Activated CD8-positive, alpha-beta memory T cell treated with anti-CD3 and anti-CD28 coated beads, Interleukin-2, amount 10 ng/mL, durations not matched to agents 7 days and 5 days (primary cell): ENCODE measurements at places on chromosomes 4 and X. TPM values are rescaled to one million over a fixed set of nuclear protein-coding genes. Genes with fewer than 3 reads are reported as not detected.

- no peak for DNase-seq
Measured at GRCh38 chrX:107775000-107775733, 420 bp downstream of the TSC22D3 start.

The HSD17B13 gene
- 0.09 TPM for total RNA-seq

DNA sequence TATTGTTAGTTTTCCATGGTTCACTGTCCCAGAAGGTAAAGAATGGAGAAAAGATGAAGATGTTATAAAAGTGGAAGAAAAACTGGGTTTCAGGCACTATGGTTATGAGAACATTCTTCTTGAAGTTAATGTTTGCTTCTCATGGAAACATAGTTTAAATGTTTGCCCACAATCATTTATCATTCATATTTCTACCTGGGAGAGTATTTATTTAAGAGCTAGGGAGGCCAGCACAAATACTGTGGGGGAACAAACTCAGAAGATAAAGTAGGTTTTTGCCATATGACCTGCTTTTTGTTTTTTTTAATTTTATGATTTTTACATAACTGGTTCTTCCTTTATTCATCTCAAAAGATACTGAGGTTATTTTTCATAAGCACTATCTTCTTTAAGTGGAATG, 96.8 kb downstream of the GC start:
- DNase-seq, result no peak

GRCh38 chr4:162409048-162409447, 245.2 kb upstream of the FSTL5 start:
- DNase-seq, result no peak

The CHIC2 gene
- 12.6 TPM for total RNA-seq

The SLC6A8 gene
- 0.93 TPM for total RNA-seq

- DNase-seq, result no peak
Measured at GRCh38 chrX:78011846-78012245, 42.4 kb upstream of the PGAM4 start.

The GNL3L gene
- total RNA-seq, result 53.9 TPM

DNA sequence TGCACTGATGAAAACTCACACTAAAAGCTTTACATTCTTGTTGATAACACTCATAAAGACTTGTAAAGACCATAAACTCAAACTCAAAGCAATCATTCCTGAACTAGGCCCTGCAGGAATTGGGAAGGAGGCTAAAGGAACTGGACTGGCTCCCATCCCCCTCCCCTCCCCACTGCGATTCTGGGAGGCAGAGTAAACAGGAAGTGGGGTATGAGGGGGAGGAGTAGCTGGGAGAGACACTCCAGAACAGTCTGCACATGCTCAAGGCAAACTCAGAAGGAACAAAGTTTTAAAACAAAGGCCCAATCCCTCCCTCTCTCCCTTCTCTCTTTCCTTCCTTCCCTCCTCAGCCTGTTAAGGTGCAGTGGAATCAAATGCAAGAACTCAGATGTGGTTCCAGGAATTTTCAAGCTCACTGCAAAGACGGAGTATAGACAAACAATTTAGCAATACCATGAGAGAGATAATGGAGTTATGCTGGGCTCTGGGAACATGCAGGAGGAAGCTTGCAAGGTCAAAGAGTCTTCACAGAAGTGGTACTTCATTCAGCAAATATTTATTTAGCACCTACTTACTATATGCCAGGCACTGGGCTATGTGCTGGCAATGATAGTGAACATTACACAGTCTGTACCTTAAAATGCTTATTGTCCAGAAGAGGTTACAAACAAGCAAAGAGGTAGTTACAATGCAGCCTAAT, 15.9 kb downstream of the MID1IP1 start:
- DNase-seq, result no peak

The PGAM4 gene
- not detected for total RNA-seq

DNA sequence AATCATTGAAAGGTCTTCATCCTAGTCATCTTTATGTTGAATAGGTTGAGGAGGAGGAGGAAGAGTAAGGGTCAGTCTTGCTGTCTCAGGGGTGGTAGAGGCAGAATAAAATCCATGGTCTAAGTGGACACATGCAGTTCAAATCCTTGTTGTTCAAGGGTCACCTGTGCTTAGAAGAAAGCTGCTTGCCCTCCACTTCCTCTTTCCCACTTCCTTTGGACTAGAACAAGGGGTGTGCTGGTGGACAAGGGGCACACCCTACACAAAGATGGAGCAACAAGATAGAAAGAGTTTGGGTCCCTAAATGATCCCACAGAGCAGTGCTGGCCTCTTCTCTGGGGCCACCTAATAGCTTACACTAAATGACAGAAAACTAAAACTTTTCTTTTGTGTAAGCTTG, 47.9 kb downstream of the HSD17B13 start:
- DNase-seq, result no peak

DNA sequence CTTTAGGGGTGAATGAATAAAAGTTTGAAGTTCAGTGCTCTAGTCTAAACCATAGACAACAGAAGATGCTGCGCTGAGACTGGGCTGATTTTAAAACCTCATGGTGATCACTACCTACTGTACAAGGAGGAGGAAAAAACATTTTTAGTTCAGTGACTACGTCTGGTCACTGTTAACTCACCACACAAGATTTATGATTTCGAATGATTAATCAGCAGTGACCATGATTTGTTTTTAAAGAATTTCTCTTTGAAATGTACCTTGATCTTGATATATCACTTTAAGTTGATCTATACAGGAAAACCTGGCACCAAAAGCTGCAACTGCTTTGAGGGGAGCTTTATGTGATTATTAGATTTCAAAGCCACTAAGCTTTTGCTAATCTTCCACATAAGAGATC, 286.3 kb downstream of the PDGFC start:
- no peak for DNase-seq

DNA sequence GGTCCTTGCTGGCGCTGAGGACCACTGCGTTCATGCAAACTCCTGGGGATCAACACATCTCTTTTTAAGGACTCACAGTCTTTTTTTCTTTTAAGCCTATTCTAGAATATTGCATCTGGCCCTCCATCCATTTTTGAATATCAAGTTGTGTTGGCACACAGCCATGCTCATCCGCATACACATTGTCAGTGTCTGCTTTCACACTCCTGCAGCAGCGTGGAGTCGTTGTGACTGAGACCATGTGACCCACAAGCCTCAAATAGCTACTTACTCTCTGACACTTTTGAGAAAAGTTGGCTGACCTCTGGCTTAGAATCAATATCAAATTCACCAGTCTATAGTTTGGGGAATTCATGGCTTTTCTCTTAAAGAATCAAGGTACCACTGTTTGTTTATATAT, 191.8 kb upstream of the S100G start:
- DNase-seq, result no peak

- DNase-seq, result no peak
Measured at GRCh38 chr4:181517491-181517890, 725.7 kb upstream of the TENM3 start.

DNA sequence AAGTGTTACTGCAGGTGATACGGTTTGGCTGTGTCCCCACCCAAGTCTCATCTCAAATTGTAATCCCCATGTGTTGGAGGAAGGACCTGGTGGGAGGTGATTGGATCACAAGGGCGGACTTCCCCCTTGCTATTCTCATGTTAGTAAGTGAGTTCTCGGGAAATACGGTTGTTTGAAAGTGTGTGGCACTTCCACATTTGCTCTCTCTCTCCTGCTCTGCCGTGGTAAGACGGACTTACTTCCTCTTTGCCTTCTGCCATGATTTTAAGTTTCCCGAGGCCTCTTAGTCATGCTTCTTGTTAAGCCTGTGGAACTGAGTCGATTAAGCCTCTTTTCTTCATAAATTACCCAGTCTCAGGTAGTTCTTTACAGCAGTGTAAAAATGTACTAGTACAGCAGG, 65.2 kb upstream of the SLC7A11 start:
- DNase-seq, result no peak

DNA sequence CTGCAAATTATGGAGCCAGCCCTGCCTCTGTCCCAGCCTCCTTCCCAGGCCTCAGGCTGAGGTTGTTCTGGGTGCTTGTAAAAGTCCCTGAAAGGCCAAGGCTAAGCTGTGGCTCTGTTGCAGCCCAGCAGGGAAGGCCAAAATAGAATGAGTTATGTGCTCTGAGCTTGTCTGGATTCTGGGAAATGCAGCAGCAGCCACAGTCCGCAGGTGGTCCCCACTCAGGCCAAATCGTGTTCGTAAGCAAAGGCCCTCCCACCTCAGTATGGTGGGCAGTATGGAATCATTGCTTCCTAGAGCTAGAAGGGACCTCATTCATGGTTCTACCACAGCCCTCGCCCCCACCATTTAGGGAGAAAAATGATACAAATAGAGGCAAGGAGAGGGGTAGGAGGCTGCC, 4.7 kb upstream of the TCEAL1 start:
- DNase-seq, result no peak

The SLC2A9 gene
- 3.8 TPM for total RNA-seq

DNA sequence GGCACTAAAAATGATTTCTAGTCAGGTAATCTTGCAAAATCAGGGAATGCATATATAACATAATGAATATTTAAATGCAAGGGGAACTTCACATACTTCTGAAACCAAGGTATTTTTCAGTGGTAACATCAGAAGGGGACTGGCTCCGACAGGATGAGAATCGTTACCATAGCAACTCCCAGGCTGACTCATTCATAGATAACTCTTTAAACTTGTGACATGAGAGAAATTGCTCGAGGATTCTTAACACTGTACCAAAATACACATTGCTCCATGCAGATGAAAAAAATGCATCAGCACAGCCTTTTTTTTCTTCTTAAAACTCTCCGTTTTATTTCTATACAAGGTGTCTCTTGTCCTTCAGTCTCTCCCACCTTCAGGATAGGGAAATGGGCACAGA, 114.3 kb downstream of the GABRB1 start:
- no peak for DNase-seq

DNA sequence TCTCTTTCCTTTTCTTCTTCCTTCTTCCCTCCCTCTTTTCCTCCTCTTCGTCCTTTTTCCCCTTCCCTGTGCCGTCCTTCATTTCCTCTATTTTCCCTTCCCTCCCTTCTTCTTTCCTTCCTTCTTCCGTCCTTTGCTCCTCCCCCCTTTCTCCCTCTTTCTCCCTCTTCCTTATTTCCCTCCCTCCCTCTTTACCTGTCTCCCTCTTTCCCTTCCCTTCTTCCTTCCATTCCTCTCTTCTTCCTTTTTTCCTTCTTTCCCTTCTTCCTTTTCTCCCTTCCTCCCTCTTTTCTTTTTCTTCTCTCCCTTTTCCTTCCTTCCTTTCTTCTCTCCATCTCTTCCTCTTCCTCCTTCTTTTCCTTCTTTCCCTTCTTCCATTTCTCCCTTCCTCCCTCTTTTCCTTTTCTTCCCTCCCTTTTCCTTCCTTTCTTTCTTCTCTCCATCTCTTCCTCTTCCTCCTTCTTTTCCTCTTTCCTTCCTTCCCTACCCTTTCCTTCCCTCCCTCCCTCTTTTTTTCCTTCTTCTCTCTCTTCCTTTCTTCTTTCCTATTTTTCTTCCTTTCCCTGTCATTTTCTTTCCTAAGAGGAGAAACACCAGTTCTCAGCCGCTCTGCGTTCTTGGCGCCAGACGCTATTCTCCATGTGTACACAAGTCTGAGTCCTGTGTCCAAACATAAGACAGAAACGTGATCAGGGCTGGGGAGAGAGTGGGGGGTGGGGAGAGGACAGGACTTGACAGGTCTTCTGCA, 597.1 kb downstream of the MID1IP1 start:
- DNase-seq, result no peak

- no peak for DNase-seq
Measured at GRCh38 chr4:150068300-150068960, 9.8 kb upstream of the DCLK2 start.

GRCh38 chrX:111402344-111402743, 9.6 kb downstream of the DCX start:
- no peak for DNase-seq

The HTN3 gene
- not detected for total RNA-seq

GRCh38 chrX:54182194-54182863, 725 bp downstream of the FAM120C start:
- DNase-seq, result peak; percentile 80

- no peak for DNase-seq
Measured at GRCh38 chrX:134671294-134671693, 13.0 kb upstream of the PLAC1 start.

The TMPRSS11F gene
- not detected for total RNA-seq

- DNase-seq, result no peak
Measured at GRCh38 chr4:108328383-108328732, 159.6 kb upstream of the LEF1 start.

DNA sequence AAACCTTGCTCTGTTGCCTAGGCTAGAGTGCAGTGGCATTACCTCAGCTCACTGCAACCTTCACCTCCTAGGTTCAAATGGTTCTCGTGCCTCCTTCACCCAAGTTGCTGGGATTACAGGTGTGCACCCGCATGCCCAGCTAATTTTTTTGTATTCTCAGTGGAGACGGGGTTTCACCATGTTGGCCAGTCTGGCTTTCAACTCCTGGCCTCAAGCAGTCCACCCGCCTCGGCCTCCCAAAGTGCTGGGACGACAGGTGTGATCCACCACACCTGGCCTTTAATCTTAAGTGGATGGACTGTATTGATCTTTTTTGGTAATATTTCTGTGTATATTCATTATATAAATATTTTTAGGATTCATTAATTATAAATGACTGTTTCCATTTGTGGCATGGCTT, 158.7 kb upstream of the CXorf51A start:
- no peak for DNase-seq

- no peak for DNase-seq
Measured at GRCh38 chr4:89109841-89110540, 1.3 kb upstream of the TIGD2 start.

DNA sequence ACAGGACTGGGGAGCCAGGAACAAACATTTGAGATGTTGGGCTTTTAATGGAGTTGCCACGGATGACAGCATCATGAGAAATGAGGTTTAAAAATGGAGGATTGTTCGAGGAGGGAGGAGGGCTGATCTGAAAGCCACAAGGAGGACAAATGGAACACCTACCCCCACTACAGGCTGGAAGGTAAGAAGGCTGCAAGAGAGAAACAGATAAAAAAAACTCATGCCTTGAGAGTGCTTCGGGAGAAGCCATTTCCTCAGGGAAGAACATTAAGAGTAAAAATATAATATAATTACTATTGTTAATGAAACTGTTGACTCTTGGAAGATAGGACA, 119.5 kb upstream of the MAP9 start:
- DNase-seq, result no peak

The CXCL10 gene
- 0.75 TPM for total RNA-seq

DNA sequence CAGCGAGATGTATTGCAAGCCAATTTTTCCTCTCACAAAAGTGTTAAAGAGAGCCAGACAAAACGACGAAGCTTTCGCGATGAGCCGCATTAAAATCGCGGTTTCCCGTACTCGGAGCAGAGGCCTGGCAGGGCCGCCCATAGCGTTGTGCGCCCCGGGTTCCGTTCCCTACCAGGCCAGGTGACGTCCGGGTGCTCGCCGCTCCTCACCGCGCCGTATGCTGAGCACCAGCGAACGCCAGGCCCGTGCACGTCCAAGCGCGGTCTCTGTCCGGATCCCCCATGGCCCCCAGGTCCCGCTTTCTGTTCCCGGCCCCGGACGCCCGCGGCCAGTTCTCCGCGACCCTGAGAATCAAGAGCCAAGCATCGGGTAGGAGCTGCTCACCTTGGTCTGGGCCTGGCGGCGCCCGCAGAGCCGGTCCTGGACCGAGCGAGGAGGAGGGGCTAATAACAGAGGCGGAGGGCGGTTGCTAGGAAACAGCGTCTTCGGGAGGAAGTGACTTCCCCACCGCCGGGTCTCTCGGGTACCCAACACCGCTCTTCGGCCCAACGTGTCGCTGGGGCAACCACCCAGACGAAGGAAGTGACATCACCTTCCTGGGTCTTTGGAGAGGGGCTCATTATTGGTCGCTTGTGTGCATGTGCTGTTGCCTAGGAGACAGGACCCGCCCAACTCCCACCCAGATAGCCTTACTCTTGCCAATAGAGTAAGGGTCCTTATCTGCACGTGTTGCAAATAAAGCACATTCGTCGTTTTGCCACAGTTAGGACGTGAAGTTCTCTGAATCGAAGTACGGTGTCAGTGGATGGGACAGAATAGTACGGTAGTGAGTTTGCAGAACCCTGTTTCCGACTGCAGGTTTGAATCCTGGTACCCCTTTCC, at the start of gene MAP9:
MAP9 (minus strand) TSS at position 579 of the 882 bp plus-strand sequence. CDS start 1,115 bp downstream, outside the sequence.
- peak; percentile 94 for DNase-seq
